Activated CD8-positive, alpha-beta memory T cell treated with anti-CD3 and anti-CD28 coated beads, Interleukin-2, amount 50 U/mL, for 4 hours (primary cell): ENCODE measurements at places on chromosomes 5 and 9.

DNA sequence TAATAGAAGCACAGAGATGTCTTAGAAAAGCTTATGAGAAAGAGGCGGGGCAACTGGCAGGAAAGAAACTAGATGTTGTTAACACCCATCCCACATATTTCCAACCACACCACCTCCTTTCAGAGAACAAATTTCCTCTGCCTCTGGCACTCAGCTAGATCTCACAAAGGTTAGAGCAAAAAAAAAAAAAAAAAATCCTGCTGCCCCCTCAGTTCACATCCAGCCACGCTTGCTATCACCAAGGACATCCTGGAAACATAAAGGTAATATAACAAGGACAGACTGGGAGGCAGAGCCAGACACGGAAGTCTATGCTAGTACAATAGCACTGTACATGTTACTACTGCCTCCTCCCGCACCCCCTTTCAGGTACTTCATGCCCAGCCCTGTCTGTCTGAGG lies 238.0 kb upstream of the PTGER4 start:
- DNase-seq = peak; percentile 34

- DNase-seq = no peak
Observed at GRCh38 chr9:118595719-118596305, 773.4 kb downstream of the BRINP1 start.

- DNase-seq = no peak
Observed at GRCh38 chr9:108543251-108543778, 312.5 kb downstream of the ACTL7B start.

DNA sequence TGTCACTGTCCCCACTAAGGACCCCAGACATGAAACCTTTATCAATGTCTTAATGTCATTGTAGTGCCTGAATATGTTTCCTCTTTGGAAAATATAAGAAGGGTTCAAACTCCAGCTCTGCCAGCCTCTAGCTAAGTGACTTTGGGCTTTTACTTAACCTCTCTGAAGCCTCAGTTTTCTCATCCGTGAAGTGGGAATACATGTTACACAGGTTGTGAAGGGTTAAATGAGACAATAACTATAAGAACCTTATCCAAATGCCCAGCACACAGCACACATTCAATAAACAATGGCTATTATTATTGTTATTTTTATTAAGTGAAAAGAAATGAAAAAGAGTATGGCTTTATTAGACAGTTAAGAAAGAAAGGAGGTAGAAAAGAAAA lies 15.7 kb upstream of the IGFBPL1 start:
- no peak for DNase-seq

DNA sequence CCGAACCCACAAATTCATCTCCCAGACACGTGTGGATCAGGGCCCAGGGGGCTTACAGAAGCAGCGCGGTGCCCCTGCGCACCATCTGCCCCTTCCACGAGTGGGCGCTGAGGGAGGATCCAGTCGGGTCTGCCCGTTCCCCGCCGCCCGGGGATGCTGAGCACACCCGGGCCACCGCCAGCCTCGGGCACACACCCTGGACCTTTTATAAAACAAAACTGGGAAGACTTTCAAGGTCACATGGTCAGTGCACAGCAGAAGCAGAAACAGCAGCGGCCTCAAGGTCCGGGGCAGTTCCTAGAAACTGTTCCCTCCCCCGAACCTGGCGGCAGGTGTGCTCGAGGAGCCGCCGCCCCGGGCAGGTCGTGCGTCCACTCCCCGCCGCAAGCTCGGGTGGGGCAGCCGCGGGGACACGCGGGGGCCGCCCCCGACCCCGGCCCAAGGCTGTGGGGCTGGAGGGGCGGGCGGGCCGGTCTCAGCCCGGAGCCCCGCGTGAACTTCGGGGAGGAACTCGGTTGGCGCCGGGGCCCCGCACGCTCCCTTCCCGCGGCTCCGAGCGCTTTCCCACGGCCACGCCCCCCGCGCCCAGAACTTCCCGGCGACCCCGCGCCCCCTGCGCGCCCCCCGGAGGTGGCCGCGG lies 633 bp upstream of the PPP1R26 start:
- DNase-seq = no peak

DNA sequence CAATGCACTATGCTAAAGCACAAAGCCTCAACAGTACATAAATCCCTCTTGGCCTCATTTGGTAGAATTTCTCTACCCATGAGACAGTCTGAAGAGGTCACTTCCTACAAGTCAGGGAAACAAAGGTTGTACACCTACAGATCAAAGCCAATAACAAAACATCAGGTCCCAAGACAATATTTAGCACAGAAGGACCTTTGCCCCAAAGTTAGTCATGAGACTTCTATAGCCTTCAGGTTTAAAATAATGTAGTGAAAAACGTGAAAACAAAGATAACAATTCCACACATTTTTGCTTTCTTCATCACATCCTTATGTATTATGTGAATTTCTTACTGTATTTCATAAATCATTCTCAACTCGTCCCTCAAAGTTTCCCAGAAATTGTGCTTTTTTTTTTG lies 15.8 kb downstream of the AFF4 start:
- DNase-seq = no peak

DNA sequence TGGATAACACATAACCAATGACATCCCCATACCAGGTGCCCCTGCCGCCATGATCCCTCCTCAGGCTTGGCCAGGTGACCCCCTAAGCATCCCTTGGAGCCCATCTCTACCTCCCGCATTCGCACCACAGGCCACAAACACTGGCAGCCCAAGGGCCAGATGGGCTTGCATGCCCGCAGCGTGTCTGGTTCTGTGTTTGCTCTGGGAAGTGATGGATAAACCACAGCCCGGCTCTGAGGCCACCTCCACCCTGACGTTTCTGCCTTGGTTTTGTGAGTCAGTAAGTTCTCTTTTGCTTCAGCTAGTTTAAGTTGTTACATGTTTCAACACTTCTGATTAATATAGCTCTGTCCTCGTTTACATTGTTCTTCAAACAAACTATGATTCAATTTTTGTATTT lies 172.4 kb upstream of the PHYKPL start:
- no peak for DNase-seq

DNA sequence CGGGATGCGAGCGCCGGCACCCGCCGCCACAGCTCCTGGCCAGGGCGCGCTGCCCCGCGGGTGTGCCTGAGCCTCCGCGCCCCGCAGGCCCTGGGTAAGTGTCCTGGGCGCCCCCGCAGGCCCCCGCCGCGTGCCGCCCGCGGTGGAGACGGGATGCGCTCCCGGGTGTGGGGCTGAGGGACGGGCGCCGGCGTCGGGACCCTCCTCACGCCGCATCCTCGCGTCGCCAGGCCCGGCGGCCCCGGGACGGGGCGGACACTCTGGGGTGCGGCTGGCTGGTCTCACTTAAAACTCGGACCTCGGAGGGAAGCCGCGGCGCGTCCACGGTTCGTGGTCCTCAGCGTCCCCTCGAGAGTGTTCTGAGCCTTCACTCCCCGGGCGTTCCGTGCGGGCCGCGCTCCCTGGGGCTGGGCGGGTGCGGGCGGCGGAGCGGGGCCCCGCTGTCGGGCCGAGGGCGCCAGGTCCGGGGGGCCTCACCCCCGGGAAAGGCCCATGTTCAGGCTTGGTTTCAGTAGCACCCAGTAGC lies 275 bp downstream of the AHRR start:
- DNase-seq = no peak

DNA sequence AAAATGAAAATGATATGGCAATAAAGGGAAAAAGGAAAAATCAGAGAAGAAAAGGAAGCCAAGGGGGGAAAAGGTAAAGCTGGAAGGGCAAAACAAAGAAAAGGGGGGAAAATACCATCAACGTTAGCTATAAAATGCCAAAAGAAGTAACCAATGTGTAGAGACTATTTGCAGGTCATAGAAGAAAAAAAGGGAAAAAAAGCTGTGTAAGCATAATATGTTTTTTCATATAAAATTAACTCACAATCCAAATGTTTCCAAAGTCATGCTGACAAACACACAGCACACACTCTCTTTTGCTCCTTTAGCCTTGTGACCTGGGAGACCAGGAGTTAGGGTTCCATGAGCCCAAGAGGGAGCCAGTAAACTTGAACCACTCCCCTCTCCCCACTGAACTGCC lies 18.2 kb downstream of the FBN2 start:
- DNase-seq = no peak

GRCh38 chr5:142720641-142721271 lies 34.9 kb upstream of the FGF1 start:
- DNase-seq = no peak

GRCh38 chr9:101383361-101383760 lies 1.4 kb downstream of the BAAT start:
- no peak for DNase-seq

GRCh38 chr9:107175041-107175440 lies 108.0 kb upstream of the RAD23B start:
- DNase-seq = no peak

DNA sequence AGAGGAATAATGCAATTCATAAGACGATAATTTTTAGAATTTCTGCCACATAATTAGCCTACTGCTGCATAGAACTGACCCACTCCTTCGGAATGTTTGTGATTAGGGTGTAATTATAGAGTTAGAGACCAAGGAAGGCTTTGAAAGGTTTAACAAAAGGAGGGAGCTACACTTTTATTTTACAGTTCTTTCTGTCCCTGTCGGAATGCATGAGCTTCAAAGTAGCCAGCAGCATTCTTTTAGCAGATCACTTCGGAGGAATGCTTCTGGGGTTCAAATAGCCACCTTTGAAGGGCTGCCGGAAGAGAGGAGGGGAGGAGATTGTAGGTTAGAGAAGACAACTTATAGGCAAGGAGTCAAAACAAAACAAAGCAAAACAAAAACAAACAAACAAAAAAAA lies 168.1 kb downstream of the GRIA1 start:
- DNase-seq = no peak

GRCh38 chr5:95072281-95072680 lies 212.6 kb downstream of the MCTP1 start:
- DNase-seq = no peak

- no peak for DNase-seq
Observed at GRCh38 chr5:147832541-147832940, 1.1 kb upstream of the SPINK1 start.

GRCh38 chr9:107960916-107961315 lies 471.3 kb upstream of the KLF4 start:
- DNase-seq = no peak

DNA sequence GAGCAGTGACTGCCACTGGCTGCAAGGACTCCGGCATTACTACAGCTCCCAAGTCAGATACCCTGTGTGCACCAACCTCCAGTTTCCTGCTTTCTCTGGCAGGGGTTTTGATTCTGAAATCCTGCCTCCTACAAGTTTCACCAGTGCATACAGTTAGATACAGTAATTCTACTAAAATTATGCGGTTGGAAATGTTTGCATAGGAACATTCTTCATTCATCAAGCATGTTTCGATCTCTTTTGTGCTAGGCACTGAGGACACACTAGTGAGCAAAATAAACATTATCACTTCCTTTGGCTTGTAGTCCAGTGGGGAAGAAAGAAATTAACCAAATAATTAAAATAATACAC lies 152.2 kb downstream of the TMEM167A start:
- DNase-seq = no peak

- no peak for DNase-seq
Observed at GRCh38 chr5:71589903-71590302, 2.8 kb downstream of the MCCC2 start.

- DNase-seq = no peak
Observed at GRCh38 chr9:35501946-35502345, 12.0 kb downstream of the RUSC2 start.

DNA sequence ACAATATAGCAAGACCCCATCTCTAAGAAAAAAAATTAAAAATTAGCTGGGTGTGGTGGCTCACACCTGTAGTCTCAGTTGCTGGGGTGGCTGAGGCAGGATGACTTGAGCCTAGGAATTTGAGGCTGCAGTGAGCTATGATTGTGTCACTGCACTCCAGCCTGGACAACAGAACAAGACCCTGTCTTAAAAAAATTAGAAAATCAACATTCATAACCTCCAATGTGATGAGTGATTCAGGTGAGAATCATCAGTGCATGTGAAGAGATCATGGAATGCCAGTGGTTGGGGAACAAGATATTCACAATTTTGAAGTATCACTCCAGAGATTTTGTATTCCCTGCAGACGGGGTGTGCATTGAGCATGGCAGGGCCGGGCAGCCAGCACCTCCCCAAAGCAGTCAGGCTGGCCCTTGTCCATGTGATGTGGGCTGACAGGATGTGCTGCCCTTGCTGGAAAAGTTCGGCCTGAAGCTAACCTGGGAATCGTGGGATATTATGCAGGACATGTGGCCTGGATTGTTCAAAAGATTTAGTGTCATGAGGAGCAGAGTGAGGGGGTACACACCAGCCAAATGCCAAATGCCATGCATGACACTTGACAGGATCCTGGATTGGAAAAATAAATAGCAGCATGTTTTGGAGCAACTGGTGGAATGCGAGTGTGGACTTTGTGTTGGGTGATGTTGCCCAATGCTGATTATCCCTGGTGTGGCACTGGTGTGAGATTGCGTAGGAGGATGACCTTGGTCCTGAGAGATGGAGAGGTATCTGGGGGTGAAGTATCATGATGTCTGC lies 189.0 kb downstream of the RGS3 start:
- DNase-seq = no peak

DNA sequence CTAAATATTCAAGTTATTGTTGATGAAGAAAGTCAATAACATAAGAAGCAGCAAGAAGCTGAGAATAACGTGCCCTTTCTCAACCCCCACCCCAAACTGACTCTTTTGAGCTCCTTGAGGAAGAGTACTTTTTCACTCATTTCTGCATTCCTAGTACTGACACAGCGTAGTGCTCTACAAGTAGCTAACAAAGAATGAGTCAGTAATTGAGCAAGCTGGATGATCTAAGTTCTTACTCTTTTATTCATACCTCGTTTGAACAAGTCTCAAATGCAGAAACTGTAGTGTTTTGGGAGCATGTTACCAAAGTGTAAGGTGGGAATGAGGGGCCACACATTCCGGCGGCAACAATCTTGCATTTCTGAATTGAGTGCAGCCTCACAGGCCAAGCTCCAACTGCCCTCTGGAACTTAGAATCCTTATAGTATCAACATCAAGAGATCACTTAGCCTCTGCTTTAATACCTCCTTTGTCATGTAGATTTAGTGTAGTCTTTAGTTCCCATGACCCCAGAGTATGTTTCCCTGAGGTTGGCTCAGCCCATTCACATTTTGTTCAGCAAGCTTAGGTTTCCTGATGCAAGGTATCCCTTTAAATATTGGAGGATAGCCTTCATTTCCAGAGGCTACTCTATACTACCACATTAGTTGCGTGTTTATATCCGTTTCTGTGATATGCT lies 152.0 kb downstream of the PRR16 start:
- DNase-seq = no peak

GRCh38 chr9:92790542-92791527 lies 26.2 kb upstream of the BICD2 start:
- DNase-seq = peak; percentile 78

DNA sequence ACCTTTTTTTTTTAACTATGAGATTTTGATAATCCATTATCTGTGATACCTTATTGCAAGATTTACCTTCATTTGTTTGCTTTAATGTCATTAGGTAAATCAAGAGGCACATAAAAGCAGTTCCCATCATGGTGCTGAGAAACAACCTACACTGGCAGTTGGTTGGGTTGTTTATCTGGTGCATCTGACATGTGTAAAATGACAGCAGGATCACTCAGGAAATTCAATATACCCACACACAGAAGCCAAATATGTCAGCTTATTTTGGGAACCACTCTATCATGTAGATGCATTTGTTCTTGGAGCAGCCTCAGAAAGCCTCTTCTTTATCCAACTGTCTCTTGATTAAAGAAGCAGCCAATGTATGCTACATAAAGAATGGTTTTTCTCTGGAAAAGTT lies 7.8 kb upstream of the CCDC192 start:
- no peak for DNase-seq

GRCh38 chr5:150559701-150560100 lies 51.8 kb downstream of the NDST1 start:
- DNase-seq = no peak

GRCh38 chr5:20678814-20679298 lies 690.9 kb upstream of the CDH18 start:
- no peak for DNase-seq
